ENCODE measurements at places on chromosomes 2 and 18.

- no peak for DNase-seq
These were observed 278.6 kb downstream of the SLC8A1 start for GRCh38 chr2:40173276-40173675.

GRCh38 chr2:159553727-159554126, 62.6 kb downstream of the BAZ2B start:
- no peak for DNase-seq

GRCh38 chr2:108536911-108537310, 2.6 kb downstream of the LIMS1 start:
- no peak for DNase-seq

DNA sequence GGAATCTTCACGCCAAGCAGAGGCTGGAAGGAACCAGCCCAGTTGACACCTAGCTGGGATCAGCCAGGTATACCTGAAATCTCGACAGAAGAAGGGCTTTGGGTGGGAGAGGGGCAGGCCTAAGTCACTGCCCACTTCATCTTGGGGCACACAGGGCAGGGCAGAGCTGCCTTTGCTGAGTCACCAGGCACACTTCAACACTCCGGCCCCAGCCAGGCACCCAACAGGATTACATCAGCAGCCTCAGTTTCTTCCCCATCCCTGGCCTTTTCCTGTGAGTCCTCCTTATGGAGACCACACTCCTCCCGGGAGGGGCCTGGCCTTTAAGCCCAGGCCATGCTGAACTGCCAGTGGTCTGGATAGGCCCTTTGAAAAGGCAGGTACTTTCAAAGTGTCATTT, 201.7 kb upstream of the HS6ST1 start:
- DNase-seq = no peak

Measured in NCI-H146 (cell line).